NCI-H526 treated with DMSO at 0.1 percent for 48 hours (cell line): ENCODE measurements at places on chromosomes 2 and 18.

GRCh38 chr18:28095041-28095440 is 81.9 kb downstream of the CDH2 start:
- DNase-seq, result no peak

GRCh38 chr2:200966770-200967169 is 3.3 kb upstream of the ORC2 start:
- DNase-seq, result no peak

DNA sequence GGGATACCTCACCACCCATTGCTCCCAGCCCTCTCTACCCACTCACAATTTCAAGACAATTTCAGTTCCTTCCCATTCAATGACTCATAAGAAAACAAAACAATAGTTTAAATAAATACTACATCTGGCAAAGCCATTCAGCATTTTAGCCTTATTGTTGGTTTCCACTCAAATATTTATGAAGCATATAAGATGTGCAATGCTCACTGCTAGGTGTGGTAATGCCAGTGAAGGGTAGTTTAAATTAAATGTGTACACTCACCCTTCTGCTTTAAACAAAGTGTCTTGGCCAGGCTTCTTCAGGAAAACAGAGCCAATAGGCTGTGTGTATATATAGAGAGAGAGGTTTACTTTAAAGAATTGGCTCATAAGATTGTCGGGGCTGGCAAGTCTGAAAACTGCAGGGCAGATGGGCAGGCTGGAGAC is 37.0 kb downstream of the INO80C start:
- no peak for DNase-seq

- DNase-seq, result no peak
These were observed 88.9 kb upstream of the SERPINE2 start for GRCh38 chr2:224127871-224128501.

GRCh38 chr2:186308347-186308746 is 177.7 kb upstream of the ZC3H15 start:
- DNase-seq, result no peak

DNA sequence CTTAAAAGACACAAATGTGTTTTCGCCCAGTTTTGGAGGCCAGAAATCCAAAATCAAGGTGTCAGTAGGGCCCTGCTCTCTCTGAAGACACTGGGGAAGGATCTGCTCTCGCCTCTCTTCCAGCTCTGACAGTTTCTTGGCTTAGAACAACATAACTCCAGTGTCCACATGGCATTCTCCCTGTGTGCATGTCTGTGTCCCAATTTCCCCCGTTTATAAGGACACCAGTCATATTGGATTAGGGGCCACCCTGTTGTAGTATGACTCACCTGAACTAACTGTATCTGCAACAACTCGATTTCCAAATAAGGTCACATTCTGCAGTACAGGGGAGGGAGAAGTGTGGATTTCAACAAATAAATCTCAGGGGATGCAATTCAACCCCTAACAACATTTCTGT is 263.2 kb downstream of the SS18 start:
- no peak for DNase-seq

GRCh38 chr2:216436383-216436782 is 24.1 kb downstream of the SMARCAL1 start:
- DNase-seq, result no peak

GRCh38 chr2:45649858-45650811 is 1.3 kb upstream of the PRKCE start:
- peak; percentile 36 for DNase-seq

- no peak for DNase-seq
These were observed 516.6 kb upstream of the ZEB2 start for GRCh38 chr2:145036421-145037011.

- no peak for DNase-seq
These were observed 126.0 kb upstream of the ACVR2A start for GRCh38 chr2:147718831-147719230.

GRCh38 chr18:12309683-12310198 is 1.7 kb downstream of the TUBB6 start:
- DNase-seq, result no peak

DNA sequence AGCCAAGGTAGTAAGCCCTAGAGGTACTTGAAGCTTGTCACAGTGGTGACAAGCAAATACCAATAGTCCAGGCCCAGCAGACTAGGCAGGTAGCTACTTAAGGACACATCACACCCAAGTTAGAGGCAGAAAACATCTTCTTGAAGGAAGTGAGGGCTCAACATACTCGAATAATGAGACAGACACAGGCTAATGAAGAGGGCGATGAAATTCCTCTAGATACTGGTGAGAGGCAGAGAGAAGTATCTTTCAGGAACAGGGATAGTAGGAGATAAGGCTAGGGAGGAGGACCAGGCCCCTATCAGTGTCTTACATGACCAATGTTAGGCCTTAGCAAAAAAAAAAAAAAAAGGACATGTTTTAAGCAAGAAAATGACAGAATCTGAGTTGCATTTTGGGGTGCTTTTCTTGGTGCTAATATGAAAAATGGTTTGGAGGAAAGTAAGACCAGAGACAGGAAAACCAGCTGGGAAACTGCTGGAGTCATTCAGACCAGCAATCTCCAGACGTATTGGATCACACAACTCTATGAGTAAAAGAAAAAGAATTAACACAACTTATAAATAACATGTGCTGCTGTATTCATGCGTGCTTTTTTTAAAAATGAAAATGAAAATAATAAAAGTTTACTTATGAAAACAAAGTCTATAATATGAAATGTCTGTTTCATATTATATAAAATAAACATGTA is 37.7 kb downstream of the COBLL1 start:
- DNase-seq, result no peak

DNA sequence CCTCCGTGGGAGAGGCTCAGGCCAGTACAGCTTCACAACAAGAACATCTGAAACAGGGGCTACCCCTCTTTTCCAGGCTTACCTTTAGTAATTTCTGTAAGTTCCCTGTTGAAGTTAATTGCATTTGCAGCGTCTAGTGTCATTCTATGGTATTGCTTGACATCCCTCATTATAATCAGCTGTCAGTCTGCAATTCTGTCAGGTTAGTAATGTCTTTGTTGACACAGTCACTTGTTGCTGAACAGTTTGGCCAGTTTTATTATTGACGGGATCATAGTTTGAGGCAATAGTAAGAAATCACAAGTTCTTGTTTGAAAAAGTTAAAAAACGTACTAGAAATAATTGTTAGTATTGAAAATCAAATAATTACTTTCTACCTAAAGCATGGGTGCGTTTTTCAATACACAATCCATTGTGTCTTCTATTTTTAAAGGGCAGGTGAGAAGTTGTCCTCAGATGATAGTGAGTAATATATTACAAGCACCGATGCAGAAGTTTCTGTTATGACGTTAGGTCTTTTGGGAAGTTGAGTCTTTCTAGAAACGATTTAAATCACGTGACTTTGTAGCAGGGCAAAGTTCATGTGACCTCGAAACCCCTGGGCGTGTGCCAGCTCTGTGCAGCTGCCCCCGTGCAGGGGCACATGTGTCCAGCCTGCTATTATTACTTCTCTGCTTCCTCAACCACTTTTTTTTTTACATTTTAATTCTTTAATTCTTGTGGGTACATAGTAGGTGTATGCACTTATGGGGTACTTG is 49.5 kb upstream of the MBP start:
- no peak for DNase-seq

GRCh38 chr2:45406621-45407020 is 204.4 kb downstream of the SRBD1 start:
- DNase-seq, result no peak

DNA sequence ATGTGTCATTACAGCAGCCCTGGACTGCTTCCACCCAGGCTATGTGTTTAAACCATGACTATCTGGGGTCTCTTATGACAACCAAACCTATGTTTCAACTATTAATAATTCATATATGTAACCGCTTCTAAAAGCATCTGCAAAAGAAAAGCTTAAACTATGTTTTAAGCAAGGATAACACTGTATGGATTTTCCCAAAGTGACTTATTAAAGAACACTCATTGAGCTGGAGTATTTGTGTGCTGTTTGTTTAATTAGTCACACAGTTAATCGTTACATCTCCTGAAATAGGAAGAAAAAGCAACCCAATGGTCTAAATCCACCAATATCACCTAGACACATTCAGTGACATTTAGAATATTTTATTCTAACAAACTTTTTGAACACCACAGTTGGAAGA is 51.3 kb downstream of the TMEM163 start:
- DNase-seq, result no peak

GRCh38 chr2:148948868-148949267 is 73.8 kb downstream of the KIF5C start:
- DNase-seq, result no peak

GRCh38 chr2:229433351-229433750 is 162.3 kb upstream of the PID1 start:
- DNase-seq, result no peak
